ENCODE measurements at places on chromosomes 12 and 14.

DNA sequence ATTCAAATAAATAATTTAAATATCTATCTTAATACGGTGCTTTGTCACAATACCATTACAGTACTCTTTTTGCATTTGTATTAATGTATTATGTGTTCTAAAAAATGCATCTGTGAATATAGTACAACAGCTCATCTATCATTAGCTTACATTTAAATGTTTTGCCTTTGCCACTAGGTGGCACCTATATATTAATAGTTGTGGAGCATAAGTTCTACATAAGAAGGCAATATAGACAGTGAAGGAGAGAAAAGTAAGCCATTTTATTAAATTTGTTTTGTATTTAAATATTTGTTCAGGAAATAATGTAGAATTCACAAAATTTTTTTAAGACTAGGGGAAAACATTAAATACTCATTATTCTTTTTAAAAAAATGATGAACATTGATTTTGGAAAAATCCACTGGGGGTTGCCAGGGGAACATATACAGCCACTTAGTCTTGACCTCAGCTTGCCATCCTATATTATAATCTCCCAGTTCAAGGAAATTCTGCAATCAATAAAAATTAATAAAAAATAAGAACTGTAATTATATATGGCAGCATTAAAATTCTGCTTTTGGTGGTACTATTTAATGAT is 9.8 kb downstream of the CCER1 start:
- no peak for DNase-seq

DNA sequence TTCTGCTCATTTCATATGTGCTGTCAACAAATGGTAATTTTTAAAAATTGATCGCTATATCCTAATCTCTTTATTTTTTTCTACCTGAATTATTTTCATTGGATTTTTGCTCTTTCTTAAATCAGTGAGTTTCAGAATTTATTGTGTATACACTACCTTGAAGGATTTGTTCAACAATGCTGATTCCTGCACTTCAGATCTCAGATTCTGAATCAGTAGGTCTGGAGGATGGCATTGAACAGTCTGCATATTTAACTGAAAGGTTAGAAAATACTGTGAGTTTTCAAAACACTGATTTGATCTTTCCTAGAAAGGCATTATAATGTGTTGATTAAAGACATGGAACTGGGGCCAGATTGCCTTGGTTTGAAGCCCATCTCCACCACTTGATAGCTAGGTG is 1.6 kb downstream of the G2E3 start:
- no peak for DNase-seq

- no peak for DNase-seq
Measured at GRCh38 chr14:20823859-20824258, 21.2 kb upstream of the RNASE1 start.

DNA sequence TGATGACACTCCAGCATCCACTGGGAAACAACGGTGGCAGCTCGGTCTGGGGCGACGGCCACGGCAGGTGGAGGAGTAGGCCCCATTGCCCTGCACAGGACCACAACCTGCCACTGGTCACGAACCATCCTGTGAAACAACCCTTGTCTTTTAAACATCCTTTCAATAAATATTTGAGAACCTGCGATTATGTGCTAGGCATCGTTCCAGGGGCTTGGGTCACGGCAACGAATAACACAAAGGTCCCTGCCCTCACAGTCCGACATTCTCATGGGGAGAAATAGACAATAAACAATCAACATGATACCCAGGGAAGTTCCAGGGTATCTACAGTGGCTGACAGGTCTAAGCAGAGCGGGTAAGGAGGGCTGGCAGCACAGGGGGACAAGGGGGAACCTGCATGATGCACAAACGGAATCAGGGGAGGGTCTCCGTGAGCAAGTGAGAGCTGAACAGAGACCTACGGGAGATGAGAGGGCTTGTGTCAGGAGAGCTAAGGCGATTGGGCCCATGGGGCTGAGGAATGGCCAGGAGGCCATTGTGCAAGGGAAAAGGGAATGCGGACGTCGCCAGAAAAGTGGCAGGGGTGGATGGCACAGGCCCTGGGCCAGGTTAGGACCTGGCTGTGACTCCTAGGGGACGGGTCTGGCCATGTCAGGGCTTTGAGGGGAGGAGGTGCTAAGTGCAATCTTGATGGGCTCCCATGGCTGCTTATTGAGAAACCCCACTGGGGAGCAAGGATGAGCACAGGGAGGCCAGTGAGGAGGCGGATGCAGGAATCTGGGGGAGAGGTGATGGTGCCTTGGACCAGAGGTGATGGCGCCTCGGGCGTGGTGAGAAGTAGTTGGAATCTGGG is 9.7 kb downstream of the SCARB1 start:
- no peak for DNase-seq

DNA sequence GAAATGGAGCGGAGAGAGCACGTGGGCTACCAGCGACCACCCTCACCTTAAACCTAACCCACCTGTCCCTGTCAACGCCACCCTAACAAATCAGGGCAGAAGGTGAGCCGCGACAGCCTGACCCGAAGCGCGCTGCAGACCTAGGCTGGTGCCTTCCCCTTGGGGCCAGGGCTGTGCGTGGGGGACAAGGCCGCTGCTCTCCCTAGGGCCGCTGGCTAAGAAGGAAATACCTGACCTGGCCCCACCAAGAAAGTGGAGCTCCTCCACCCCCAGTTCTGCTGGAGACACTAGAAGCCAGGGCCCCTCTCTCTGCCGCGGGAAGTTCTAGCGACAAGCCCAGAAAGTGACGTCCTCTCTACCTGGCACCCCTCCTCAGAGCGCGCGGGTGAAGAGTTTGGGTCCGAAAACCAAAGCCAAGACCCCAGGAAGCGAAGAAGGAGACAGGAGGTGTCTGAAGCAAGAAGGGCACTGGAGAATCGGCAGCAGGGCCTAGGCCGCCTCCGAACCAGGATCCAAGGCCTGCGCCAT is 7.5 kb downstream of the SIX1 start:
- no peak for DNase-seq

DNA sequence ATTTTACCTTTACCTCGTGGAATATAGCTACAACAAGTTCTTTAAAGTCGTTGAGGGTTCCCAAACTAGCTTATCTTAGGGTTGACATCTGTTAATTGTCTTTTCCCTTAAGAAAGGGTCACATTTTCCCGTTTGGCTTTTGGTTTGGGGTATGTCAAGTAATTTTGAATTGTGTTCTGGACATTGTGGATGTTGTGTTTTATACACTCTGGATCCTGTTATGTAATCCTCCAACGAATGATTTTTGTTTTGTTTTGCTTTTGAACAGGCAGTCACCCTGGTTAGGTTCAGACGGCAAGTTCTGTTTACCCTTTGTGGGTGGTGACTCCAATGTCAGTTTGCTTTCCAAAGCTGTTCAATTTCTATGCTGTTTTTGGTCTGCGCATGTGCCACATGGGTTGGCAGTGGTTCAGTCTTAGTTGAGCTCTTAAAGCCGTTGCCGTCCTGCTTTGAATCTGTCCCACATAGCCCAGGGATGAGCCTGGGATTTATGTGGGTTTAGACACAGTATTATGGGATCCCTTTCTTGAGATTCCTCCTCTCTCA is 84.8 kb downstream of the TESC start:
- no peak for DNase-seq

DNA sequence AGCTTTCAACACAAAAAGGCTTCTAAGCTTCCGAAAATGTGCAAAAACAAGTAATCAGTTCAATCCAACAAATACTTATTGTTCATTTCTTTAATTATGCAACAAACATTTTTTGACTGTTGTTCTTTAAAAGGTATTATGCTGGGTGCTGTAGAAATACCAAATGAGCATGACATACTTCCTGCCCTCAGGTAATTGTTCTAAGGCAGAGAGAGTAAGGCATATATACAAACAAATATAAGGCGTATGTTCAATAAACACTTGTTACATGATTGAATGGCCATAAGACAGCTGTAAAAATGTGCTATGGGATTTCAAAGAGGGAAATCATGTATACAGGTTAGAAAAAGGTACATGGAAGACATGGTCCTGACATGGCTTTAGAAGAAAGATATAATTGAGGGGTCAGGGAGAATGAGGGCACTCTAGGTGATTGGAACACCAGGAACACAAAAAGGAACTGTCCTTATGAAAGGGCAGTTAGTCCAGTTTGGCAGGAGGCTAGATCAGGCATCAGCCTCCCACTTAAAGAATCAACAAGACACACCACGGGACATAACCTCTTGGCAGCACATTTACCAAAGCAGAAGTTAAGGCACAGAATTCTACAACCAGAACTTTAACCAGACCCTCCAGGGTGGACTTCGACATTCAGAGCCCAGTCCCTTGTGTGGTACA is 135.8 kb upstream of the SCAF11 start:
- no peak for DNase-seq

DNA sequence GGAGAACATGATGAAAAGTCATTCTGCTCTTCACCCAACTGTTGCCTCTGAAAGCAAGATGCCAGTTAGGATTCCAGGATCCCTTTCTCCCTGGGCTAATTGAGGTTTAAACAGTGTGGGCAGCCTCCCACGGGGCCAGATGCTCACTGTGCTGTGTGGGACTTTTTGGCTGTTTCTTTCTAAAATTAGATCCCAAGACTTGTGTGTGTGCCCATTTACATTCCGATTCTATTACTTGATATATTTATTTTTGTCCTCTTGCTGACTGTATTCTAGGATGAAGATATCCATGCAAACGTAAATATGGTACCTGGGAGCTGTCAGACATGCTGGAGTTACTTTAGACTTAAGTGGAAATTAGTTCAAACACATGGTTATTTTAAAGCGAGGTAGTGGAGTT is 6.2 kb downstream of the IFT43 start:
- no peak for DNase-seq

- DNase-seq = no peak
Measured at GRCh38 chr14:51692646-51693045, 40.9 kb downstream of the FRMD6 start.

DNA sequence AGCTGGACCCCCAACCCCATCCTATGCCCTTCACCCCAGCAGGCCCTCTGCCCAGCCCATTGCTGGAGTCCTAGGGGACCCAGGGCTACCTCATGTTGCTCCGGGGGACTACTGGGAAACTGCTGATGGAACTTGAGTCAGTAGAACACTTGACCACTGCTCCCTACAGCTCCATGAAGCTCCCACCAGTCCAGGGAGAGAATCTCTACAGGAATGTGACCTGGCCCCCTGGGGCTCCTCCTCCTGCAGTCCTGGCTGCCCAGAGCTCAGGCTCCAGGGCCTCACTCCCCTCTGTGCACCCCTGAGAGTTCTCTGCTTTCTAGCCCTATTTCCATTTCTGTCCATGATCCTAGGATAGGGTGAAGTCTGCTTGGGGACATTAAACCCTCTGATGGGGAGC is 10.8 kb upstream of the AQP2 start:
- DNase-seq = no peak

- DNase-seq = no peak
Measured at GRCh38 chr14:23600806-23601205, 22.2 kb upstream of the JPH4 start.

DNA sequence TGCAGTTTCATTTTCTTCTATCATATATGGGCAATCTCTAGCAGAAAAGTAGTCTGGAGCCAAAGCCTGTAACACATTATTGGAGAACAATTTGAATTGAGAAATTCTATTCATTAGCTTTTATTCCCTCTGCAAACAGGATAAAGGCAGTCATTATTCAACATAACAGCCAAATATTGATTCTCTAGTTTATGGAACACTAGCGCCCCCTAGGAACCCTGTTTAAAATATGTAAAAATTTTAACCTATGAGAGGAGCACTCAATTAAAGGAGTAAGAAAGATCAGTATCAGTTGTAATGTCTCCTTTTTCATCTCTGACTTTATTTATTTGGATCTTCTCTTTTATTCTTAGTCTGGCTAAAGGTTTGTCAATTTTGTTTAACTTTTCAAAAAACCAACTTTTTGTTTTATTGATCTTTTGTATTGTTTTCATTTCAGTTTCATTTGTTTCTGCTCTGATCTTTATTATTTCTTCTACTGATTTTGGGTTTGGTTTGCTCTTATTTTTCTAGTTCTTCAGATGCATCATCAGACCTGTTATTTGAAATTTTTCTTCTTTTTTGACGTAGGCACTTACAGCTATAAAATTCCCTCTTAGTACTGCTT is 4.8 kb upstream of the LMNTD1 start:
- DNase-seq = no peak

DNA sequence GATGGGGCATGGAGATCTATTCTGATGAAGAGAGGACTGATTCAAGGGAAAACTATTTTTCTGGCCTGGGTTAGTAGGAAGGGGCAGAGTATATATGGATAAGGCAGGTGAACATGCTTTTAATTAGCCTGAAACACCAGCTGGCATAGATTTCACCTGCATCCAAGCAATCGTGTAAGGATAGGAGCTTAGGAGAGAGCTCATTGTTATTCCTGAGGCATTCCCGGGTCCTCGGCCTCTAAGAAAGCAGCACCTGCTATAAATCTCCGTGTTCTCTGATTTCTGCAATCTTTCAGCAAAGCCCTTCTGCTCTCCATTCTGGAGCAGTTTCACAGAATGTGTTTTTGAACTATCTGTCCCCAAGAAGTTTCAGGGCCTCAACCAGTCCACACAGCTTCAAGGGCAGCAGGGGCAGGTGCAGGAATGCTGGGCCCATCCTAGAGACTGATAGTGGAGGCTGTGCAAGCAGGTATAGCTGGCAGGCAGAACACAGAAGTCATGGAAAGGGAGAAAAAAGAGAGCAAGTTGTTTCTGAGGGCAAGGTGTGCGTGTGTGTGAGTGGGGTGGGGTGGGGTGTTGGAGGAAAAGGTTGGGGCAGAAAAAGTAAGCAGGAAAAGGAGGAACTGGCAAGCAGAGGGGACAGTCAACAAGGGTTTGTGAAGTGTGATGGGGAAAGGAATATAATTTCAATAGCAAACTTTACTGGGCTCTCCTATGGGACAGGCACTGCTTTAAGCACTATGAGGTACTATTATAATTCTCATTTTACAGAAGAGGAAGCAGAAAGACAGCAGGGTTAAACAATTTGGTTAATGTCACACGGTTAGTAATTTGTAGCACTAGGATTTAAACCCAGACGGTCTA is 203.7 kb upstream of the SSTR1 start:
- no peak for DNase-seq

GRCh38 chr12:67107751-67108269 is 161.3 kb upstream of the CAND1 start:
- DNase-seq = no peak

GRCh38 chr12:1811948-1812291 is 8.4 kb upstream of the LRTM2 start:
- DNase-seq = no peak

GRCh38 chr12:91093341-91093740 is 18.0 kb downstream of the LUM start:
- DNase-seq = no peak

DNA sequence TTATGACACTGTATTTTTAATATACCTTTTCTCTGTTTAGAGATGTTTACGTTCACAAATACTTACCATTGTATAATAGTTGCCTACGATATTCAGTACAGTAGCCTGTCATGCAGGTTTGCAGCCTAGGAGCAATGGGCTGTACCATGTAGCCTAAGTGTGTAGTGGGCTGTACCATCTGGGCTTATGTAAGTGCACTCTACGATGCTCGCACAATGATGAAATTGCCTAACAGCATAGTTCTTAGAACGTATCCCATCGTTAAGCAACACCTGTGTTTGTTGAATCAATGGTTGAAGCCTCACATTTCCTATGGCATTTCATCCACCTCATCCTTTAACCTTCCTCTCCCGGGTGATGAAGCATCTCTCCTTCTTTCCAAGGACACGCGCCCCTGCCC is 12.5 kb upstream of the EML1 start:
- DNase-seq = no peak
